Tracheal epithelial cell (primary cell): ENCODE measurements at places on chromosomes 2 and 18. TPM values are rescaled to one million over a fixed set of nuclear protein-coding genes. Genes with fewer than 3 reads are reported as not detected.

Gene SRD5A2
- total RNA-seq, result not detected in 2 replicates

Gene FECH
- total RNA-seq, result 13.6 and 21.7 TPM in 2 replicates

Gene GNLY
- not detected in 2 replicates for total RNA-seq

Gene ZNF385B
- total RNA-seq, result not detected in 2 replicates

Gene SPP2
- not detected in 2 replicates for total RNA-seq
